Mesothelial cell of epicardium (in vitro differentiated cells): ENCODE measurements at places on chromosomes 11 and 22. TPM values are rescaled to one million over a fixed set of nuclear protein-coding genes. Genes with fewer than 3 reads are reported as not detected.

GRCh38 chr11:96299155-96299888, 43.7 kb downstream of the MAML2 start:
- DNase-seq, result no peak

Gene BUD13
- total RNA-seq, result 21.2 to 22.2 TPM (median 21.4 TPM) in 3 replicates

DNA sequence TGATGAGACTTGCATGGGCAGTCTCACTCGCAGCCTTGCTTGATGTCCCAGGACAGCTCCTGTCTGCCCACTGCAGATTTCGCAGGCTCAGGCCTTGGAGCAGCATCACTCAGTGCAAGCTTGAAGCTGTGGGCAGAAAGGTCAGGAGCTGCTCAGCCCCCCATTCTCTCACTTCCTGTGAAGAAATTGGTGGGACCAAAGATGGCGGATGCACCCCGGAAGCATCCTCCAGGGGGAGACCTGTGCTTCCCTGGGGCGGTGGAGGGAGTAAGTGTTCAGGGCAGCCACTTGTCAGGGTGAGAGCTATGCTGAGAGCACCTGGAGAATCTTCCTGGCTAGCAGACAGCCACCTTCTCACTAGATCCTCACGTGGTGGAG, 11.3 kb downstream of the PLAAT2 start:
- no peak for DNase-seq

DNA sequence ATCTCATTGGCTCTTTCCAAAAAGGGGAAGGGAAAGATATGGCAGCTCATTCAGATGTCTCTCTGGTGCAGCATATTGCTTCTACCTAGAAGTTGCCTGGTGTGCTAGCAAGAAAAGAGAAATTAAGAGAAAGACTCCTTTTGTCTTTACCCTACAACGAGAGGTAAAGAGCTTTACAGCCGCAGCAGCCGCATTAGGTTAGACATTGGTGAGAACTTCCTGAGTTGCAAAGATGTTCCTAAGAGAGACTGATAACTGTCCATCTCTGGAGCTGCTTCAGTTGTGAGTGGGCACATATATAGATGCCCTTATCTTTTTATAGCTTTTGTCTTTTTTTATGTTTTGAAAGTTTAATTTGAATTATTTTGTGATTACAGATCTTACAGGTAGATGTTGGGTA, 80.8 kb upstream of the NNMT start:
- DNase-seq, result no peak

DNA sequence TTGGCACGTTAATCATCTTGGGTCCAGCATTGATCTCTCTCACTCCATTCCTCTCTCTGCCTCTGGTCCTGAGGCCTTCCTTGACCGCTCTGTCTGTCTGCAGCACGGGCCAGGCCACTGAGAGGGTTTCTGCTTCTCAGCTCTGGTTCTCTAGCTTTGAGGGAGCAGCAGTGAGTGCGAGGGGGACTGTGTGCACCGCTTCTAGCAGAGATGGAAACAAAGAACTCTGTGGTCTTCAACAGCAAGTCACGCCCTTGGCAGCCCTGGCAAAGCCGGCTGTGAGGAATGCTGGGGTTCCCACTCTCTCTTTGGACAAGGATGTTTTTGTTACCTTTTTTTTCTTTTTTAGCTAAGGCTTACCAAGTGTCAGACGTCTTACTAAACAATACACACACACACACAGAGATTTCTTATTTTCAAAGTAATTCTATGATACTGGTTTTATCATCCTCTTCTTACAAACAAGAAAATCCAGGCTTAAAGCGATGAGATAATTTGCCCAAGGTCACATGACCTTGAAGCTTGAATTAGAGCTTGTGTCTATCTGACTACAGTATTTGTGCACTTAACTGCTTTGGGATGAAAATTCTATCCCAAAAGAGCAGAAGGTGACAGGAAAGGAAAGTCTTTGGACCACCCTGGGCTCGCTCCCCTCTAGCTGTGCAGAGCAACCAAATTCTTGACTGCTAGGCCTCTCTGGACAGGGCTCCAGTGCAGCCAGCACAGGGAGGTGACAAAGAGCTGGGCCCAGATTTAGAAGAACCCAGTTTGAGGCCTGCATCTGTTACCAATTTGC, 293.2 kb downstream of the NTM start:
- DNase-seq, result no peak

GRCh38 chr11:85661972-85662664, 2.8 kb downstream of the CREBZF start:
- no peak for DNase-seq

DNA sequence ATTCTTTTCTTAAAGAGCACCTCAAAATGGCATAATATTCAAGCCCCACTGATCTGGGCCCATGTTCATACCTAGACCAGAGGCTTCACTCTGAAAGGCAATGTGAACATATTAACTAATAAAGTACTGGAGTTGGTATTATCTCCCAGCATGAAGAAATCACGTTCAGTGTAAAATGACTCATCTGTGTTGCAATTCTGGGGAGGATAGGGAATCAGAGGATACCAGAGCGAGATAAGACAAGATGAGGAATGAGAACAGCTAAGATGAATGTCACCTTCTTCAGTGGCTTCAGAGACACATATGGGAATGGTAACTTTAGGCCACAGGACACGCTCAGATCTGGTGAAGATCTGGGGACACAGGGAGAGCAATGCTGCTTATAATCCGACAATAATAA, 121.1 kb downstream of the NTM start:
- no peak for DNase-seq

Gene SOX6
- total RNA-seq, result 43.7 to 49.0 TPM (median 46.4 TPM) in 3 replicates

DNA sequence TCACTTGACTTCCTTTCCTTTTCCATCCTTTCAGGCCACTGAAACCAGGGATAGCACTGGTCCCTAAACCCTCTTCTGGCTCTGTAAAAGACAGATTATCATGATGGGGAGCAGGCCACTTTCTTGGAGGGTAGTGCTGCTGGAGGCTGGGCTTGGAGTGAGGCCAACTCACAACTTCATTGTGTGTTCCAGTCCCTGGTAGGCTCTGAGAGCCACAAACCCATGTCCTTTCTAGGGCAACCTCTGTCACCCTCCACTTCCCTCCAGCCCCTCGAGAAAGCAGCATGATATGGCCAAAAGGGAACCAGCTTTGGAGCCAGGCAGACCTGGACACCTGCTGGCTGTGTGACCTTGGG, 2.3 kb downstream of the TKFC start:
- no peak for DNase-seq

Gene SLC22A6
- not detected in 3 replicates for total RNA-seq

DNA sequence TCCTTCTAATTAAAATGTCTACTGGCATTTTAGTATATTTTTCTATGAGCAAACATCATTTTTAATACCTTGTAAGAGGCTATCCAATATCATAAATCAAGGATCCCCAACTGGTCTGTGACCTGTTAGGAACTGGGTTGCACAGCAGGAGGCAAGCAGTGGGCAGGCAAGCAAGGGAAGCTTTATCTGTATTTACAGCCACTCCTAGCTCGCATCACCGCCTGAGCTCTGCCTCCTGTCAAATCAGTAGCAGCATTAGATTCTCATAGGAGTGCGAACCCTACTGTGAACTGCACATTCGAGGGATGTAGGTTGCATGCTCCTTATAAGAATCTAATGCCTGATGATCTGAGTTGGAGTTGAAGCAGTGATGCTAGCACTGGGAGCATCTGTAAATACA, 70.2 kb upstream of the CREB3L1 start:
- no peak for DNase-seq

GRCh38 chr22:19629720-19630419, 84.4 kb upstream of the SEPTIN5 start:
- peak; percentile 91 for DNase-seq

DNA sequence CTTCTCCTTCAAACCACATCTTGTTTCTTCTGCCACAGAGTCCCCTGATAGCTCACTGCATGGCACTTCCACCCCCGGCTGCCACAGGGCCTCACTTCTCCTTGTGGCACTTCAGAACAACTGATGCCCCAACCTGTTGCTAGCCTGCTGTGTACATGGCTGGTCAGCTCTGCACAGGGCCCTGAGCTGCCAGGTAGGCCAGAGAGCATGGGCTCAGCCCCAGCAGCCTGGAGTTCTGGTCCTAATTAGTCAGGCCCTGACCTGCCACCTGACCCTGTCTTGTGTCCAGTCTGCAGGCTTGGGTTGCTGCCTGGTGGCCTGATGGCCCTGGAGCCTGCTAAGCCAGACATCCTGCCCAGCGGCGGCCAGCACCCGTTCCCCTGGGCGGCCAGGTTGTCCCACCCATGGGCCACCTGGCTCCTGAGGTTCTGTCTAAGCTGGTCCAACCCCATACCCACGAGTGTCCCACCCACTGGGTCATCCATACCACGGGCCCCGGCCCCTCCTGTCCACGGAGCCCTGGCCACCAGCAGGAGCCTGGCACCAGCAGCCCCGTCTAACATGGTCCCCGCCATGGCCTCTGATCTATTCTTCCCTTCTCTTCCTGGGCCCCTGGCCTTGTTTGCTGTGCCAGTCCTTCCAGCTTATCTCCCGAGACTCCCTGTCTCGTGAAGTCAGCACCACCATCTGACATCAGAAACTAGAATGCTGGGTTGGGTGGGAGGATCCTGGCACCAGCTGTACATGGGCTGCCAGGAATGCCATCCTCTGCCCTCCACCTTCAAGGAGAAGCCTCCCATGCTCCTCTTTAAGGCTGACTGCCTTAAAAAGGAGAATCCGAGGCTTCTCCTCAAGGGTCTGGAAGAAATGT, 3.1 kb upstream of the CERK start:
- no peak for DNase-seq

DNA sequence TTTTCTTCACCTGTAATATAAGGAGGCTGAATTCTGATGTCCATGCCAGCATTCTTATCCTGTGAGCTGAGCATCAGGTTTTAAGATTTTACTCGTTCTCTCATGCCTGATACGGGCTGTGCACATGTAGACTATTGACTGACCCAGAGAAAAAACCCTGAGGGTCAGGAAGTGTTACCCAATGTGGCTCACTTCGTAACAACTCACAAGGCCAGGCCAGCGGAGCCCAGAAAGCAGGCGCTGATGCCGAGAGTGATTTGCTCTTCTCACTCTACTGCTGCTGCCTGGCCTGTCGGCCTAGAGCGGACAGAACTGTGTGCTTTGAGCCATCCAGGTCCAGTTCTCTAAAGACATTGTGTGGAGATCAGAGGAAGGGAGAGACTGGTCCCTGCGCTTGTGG, 10.8 kb downstream of the THYN1 start:
- DNase-seq, result no peak

Gene KDM4E
- not detected in 3 replicates for total RNA-seq

Gene C11orf97
- not detected in 3 replicates for total RNA-seq

GRCh38 chr11:119472856-119473222, 49.9 kb upstream of the THY1 start:
- peak; percentile 7 for DNase-seq

DNA sequence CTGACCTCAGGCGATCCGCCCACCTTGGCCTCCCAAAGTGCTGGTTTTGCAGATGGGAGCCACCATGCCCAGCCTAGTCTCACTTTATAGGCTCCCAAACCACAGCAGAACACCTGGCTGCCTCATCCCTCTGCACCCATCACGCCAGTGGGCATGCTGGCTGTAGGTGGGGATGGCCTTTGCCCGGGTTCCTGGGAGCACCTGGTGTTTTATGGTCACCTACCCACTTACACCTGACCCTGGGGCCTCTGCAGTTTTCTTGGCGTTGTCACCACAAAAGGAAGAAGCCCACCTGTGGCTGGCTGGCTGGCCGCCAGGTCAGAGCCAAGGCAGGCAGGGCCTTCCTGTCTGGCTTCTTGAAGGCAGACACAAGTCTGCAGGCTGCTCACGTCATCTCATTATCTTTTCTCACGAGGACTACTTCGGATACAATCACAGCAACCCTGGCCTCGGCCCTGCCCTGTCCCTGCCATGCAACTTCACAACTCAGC, 8.2 kb downstream of the RRP7A start:
- DNase-seq, result no peak

- DNase-seq, result no peak
These were observed 18.1 kb downstream of the THY1 start for GRCh38 chr11:119404872-119405271.

- DNase-seq, result no peak
These were observed 96.0 kb upstream of the BDNF start for GRCh38 chr11:27795955-27796861.

DNA sequence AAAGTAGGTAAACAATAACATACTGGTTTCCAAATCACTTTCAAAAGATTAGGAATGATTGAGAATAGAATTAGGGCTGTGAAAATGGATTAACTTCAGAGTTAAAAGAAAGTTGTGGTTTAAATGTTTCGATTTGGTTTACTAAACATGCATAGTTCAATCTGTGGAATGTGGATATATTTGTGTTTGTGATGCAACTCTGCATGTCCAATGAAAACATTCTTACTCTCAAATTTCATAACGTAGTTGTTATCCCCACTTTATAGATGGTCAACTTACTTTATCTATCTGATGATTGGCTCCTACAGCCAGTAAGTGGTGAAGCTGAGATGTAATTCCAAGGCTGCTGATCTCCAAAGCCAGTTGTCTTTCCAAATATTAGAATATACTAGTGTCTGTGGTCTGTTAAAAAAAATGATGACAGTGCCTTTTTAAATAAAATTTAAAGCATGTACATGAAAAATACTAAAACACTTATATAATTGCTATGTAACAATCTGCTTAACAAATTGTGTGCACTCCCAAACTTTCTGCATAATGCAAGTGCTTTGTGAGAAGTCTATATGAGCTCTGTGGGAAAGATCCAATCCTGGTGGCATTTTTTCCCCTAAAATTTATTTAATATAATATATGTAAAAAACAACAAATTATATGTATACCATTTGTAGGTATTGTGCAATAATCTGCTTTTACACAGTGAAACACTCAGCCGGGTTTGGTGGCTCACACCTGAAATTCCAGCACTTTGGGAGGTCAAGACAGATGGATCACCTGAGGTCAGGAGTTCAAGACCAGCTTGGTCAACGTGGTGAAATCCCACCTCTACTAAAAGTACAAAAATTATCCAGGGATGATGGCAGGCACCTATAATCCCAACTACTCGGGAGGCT, 9.7 kb upstream of the SIK3 start:
- no peak for DNase-seq

GRCh38 chr11:126186025-126186698, 25.3 kb downstream of the RPUSD4 start:
- no peak for DNase-seq

- DNase-seq, result no peak
These were observed 17.6 kb downstream of the RNF185 start for GRCh38 chr22:31177420-31178162.

Gene SCGB1A1
- total RNA-seq, result not detected in 3 replicates

DNA sequence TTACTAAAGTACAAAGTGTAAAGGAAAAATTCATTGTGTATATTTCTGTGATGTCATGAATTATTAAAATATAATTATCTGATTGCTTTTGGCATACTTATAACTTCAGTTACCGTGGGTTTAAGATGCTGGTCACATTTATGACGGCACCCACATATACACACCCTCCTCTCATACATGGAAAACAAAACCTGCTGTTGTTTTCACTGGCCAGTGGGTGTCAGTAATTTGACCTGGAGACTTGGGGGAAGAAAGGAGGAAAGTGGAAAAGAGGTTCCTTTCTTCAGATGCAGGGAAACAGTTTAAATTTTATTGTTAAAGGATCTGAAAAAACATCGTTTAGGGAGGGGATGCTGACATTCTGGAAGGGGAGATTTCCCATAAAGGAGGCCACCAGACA, 742 bp upstream of the BBOX1 start:
- no peak for DNase-seq

Gene POU2AF1
- total RNA-seq, result 0.25 TPM in 1 of 3 replicates, not detected in the others

Gene IGSF22
- 0.24 to 0.47 TPM (median 0.45 TPM) in 3 replicates for total RNA-seq

Gene HOATZ
- not detected in 3 replicates for total RNA-seq

GRCh38 chr11:117820071-117820470, 4.5 kb downstream of the FXYD2 start:
- no peak for DNase-seq
